ENCODE measurements at places on chromosomes 2 and 18. TPM values are rescaled to one million over a fixed set of nuclear protein-coding genes. Genes with fewer than 3 reads are reported as not detected.
A peak's percentile ranks its signal among the peaks of the same experiment; 100 is the strongest.

NOP58 gene
- polyA plus RNA-seq: 102 TPM

- DNase-seq: no peak
These were observed 819 bp upstream of the NCOA1 start for GRCh38 chr2:24490181-24490689.

- no peak for DNase-seq
These were observed 365.5 kb upstream of the ACVR2A start for GRCh38 chr2:147479358-147479757.

- DNase-seq: no peak
These were observed 256.0 kb upstream of the FANCL start for GRCh38 chr2:58497168-58497567.

DPP10 gene
- 13.4 TPM for polyA plus RNA-seq

DNA sequence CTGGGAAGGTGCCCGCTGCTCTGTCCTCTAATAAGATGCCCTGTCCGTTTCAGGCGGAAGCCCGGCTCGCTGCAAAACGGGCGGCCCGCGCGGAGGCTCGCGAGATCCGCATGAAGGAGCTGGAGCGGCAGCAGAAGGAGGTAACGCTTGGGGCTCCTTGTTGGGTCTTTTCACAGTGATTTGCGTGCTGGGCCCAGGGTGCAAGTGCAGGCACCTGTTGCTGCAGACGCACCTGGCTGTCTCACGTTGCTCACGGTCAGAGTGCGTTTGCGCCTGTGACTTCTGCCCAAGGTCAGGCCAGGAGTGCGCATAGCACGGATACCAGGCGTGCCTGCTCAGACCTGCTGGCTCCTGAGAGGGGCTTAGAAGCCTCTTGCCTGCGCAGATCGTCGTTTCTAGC lies 81.1 kb downstream of the LRRFIP1 start:
- no peak for DNase-seq

DNA sequence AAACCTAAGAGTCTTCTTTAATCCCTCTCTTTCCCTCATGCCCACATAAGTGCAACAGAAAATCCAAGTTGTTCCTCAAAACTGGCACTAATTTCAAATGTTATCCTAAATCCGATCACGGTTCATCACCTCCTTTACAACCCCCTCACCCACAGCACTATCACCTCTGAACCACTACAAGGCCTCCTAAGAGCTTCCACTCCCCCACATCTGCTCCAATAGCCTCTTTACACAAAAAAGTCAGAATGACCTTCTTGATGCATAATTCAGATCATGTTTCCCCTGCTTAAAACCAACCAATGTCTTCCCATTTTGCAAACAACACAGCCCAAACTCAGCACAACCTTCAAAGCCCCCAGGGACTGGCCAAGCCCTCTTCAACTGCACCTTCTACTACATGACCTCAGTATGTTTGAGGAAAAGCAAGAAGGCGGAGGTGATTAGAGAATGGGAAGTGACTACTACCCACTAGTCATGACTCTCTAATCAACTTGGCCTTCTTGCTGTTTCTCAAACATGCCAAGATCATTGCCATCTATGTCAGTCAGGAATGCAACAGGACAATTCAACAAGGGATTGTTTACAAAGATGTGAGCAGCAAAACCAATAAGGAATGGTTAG lies 34.6 kb upstream of the GCC2 start:
- DNase-seq: no peak

SERPINB2 gene
- polyA plus RNA-seq: 0.34 TPM

GRCh38 chr2:83081826-83082690 lies 1377.0 kb downstream of the SUCLG1 start:
- peak; percentile 26 for DNase-seq

C2orf66 gene
- polyA plus RNA-seq: 0.44 TPM

DNA sequence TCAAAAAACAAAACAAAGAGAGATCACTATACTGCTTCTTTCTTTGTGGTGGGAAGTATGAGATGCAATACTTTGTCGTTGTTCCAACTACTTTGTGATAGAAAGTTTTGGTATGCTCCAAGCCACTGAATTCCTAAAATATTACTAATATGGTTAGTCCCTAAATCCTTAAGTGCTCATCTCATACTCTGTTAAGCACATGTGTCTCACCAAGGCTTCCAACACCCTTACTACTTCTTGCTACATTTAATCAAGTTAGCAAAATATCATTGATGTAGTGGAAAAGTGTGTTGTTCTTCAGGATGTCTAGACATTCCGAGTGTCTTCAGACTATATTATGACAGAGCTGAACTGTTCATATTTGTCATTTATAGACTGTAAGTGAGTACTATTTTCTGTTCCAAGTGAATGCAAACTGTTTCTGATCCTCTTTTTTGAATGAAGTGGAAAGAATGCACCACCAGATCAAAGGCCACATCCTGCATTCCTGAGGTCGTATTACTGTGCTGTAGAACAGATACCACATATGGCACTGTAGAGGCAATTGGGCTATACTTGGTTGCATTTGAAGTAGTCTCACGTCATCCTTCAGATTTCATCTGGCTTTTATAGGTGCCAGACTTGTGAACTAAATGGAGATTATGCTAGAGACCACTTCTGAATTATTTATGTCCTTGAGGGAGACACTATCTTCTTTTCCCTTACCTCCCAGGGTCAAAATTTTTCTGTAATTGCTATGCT lies 298.4 kb upstream of the ZNF521 start:
- no peak for DNase-seq

SCN7A gene
- 14.0 TPM for polyA plus RNA-seq

CFC1 gene
- not detected for polyA plus RNA-seq

XIRP2 gene
- polyA plus RNA-seq: 0.10 TPM

BCS1L gene
- polyA plus RNA-seq: 44.2 TPM

DNA sequence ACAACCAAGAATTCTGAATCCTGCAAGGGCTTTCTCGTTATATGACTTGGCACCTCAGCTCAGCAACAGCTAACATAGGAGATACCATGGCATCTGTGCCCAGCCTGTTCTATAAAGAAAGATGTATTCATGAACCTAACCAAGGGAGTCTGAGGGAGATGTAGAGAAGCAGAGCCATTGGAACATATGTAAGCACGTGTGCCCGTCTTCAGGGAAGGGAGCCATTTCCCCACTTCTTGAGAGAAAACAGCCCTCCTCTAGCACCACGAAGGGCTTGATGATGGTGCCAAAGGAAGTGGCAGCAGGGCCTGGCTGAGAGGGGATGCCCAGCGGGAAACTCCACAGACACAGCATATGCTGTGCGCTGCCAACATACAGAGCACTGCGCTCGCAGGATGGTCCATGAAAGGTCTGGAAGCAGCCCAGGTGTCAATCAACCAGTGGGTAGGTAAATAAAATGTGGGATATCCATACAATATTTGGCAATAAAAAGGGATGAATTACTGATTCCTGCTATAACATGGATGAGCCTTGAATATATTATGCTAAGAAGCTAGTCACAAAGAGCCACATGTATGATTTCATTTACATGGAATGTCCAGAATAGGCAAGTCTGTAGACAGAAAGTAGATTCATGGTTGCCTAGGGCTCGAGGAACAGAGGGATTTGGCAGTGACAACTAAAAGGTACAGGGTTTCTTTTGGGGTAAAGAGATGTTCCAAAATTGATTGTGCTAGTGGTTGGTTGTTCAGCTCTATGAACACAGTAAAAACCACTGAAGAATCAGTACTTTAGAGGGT lies 16.1 kb downstream of the TMEM247 start:
- DNase-seq: no peak

DOCK10 gene
- polyA plus RNA-seq: 7.3 TPM

GRCh38 chr18:23964282-23965238 lies 50.0 kb upstream of the TTC39C start:
- no peak for DNase-seq

GRCh38 chr2:143764261-143764660 lies 635.0 kb downstream of the ARHGAP15 start:
- no peak for DNase-seq

DNA sequence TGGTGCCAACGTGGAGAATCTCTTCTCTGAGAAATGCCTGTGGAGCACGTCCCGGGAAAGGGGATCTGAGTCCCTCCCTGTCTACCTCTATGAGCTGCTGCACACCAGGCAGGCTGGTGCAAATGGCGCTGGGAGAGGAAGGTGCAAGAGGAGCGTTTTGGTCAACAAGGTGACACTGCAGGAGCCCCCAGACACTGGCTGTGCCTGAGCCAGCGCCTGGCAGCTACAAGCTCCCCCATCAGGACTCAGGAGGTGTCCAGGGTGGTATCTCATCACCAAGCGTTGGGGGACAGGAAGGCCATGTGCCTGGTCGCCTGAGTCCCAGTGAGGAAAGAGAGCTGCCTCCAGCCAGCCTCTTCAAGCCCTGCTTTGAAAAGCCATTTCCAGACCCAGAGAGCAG lies 173.4 kb downstream of the TNS1 start:
- no peak for DNase-seq

GRCh38 chr2:99753505-99753904 lies 263.7 kb upstream of the REV1 start:
- no peak for DNase-seq

GRCh38 chr2:120433816-120434290 lies 87.9 kb downstream of the INHBB start:
- DNase-seq: no peak

Measured in right renal pelvis (tissue), 4 donors.